ENCODE measurements at places on chromosomes 2 and 18.

DNA sequence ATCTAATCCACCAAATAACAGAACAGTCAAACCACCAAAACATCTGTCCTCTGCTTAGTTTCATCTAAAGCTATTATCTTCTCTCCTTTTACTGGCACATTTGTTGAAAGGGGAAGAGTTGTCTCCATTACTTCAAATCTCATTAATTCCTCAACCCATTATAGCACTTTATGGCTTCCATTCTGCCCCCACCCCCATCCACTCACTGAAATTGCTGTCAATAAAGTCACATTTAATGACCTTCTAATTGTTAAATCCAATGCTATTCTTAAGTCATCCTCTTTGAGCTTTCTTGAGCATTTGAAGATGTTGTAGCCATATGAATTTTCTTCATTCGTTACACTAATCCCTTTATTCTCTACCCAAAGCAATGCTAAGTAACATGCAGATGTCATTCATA, 5.2 kb downstream of the OXER1 start:
- no peak for DNase-seq

- no peak for DNase-seq
Observed at GRCh38 chr2:101018934-101019333, 16.8 kb downstream of the RPL31 start.

DNA sequence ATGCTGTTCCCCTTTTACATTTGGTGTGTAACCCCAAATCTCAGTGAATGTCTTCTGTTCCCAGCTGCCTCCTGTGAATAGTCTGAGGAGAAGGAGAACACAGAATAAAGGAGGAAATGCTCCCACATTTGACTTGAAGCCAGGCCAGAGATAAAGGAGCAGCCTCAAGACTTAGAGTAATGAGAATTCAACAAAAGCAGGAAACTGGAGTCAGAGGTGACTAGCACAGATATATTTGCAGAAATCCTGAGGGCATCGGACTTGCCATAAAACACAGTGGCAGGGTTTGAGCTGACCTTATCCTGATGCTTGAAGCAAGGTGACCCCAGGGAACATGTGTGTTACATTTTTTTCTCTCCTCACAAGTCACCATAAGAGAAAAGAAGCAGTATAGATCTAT, 291.4 kb upstream of the RND3 start:
- no peak for DNase-seq

DNA sequence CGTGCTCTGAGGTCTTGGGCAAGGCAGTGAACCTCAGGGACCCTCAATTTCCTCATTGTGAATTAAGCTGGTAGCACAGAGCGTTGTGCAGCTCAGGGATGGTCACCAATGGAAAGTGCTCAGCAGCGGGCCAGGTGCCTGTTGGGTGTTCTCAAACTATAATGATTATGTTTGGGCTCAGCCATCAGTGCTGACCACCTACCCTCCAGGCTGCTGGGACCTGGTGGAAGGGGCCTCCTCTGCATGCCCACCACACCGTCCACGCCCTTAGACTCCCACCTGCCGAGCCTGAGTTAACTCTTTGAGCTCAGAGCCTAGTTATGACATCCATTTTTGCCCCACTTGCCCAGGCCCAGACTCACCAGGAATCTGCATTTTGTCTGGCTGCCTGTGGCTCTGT, 35.0 kb downstream of the GLI2 start:
- DNase-seq, result no peak

GRCh38 chr18:46338205-46338604, 234.0 kb downstream of the HAUS1 start:
- DNase-seq, result no peak

Data from stimulated activated CD8-positive, alpha-beta memory T cell treated with anti-CD3 and anti-CD28 coated beads, Interleukin-15, amount 100 ng/mL, for 24 hours (primary cell).